GM18507 (cell line): ENCODE measurements at places on chromosomes 2 and 18.

GRCh38 chr2:187529977-187530721, 24.1 kb downstream of the TFPI start:
- no peak for DNase-seq

GRCh38 chr2:235514627-235515363, 21.0 kb downstream of the AGAP1 start:
- DNase-seq: no peak

DNA sequence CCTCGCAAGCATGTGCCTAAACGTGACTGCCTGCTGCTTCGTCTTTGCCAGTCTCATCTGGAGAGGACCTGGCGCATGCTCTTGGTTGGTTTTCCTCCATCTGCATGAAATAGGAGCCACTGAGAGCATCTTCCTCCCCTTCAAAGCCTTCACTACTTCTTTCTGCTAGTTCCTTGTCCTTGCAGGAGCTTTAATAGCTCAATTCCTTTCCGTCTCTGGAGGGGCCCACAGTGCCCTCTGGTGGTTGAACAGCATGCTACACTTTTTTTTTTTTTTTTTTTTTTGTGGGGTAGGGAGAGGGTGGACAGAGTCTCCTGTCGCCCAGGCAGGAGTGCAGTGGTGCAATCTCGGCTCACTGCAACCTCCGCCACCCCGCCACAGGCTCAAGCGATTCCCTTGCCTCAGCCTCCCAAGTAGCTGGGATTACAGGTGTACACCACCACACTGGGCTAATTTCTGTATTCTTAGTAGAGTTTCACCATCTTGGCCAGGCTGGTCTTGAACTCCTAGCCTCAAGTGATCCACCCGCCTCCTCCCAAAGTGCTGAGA, 59.6 kb downstream of the SP110 start:
- peak; percentile 46 for DNase-seq

GRCh38 chr2:119252186-119253113, 28.8 kb downstream of the STEAP3 start:
- no peak for DNase-seq

DNA sequence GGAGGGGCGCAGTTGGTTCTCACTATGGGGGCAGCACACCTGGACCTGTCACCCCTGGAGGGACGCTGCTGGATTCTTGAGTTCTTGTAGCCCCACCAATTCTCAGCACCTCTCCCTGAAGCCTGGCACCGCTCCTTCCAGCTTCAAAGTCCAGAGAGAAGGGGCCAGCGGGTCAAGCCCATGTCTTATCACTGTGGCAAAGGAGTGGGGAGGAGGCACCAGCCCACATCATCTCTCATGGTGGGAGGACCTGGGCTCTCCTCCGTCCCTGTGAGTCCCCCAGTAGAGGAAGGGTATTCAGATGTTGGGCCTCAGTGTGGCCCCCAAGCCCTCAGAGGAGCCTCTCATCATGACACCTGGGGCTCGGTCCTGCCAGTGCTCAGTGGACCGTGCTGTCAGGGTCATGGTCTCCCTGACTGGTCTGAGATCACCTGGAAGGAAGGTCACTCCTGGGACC, 67.4 kb downstream of the HS1BP3 start:
- DNase-seq: no peak

- no peak for DNase-seq
Measured at GRCh38 chr2:196925768-196926561, 542 bp downstream of the PGAP1 start.

- DNase-seq: no peak
Measured at GRCh38 chr2:164371916-164372315, 249.4 kb downstream of the GRB14 start.

GRCh38 chr2:69469375-69469774, 32.1 kb upstream of the NFU1 start:
- DNase-seq: no peak

GRCh38 chr2:70393881-70394280, 92.0 kb upstream of the FAM136A start:
- no peak for DNase-seq

DNA sequence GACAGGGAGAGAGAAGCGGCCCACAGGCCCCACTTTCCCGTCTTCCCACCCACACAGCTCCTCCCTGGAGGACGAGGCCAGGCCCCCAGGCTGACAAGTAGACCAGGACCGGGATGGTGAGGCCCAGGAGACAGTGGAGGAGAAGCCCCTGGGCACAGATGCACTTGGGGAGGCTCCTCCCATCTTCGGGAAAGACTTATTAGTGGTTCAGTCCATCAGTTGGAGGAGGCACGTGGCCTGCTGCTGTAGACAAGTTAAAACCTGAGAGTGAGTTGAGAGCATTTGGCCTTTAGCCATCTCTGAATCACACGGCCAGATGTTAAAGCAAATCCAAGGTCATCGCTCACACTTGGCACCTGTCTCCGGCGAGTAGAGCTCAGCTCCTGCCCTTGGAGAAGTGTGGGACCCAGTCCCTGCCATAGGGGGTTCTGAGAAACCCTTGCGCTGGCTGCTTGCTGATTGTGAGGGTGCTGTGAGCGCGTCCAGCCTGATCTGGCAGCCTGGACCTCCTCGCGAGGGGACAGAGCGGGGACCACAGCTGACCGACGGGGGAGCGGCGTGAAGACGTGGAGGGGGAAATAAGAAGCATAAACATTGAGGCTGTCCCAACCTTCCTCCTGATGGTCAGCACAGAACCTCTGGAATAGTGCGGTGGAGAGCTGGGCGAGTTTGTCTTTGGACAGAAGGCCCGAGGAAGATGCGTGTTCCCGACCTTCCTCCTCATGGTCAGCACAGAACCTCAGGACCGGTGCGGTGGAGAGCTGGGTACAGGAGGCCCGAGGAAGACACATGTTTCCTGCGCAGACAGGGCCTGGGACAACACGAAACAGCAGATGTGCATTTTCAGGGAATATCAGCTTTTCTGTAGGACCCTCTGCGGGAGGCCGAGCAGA, 24.7 kb upstream of the ALLC start:
- no peak for DNase-seq

DNA sequence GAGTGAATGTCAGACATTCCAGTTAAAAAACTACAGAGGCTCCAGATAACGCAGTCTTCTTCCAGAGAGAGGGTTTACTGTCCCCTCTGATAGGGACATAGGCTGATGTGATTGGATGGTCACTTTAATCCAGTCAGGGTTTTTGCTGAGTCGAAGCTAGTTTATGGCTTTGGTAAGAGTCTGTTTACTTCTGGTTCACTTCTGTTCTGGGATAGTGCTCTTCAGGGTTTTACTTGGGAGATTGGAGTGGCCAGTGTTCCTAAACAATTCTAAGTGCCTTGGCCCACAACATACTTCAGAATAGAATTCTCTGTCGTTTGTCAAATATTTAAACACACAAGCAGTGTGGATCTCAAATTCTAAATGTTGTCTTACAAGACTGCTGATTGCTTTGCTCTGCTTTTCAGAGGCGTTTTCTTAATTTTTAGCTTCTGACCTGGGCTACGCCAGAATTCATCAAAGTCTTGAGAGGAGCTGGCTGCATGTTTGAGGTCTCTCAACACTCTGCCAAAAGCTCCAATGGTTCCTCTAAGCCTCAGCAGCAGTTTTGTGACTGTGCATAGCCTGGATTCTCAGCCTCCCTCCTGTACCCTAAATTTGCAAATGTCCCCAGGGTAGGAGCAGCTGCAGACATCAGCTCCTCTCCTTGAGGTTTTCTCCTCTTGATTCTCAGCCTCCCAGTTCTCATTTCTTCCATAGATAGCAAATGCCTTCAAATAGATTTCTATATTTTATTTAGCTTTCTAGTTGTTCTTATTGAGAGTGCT, 105.8 kb downstream of the BABAM2 start:
- DNase-seq: no peak

DNA sequence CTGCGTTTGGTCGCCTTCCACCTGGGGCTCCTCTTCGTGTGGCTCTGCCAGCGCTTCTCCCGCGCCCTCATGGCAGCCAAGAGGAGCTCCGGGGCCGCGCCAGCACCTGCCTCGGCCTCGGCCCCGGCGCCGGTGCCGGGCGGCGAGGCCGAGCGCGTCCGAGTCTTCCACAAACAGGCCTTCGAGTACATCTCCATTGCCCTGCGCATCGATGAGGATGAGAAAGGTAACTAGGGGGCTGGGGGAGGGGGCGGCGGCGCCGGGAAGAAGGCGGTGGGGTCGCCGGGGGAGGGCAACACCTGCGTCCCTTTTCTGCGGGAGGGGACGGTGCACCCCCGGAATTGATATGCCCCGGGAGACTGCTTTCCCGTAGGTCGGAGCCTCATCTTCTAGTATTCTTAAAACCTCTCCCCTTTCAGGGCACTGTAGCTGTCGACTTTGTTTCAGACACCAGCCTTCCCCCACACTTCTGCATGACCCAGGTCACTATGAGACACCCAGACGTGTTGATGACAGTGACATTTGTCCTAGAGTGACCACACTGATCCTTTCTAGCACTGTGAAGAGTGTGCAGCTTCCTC, 755 bp downstream of the SPAST start:
- no peak for DNase-seq

DNA sequence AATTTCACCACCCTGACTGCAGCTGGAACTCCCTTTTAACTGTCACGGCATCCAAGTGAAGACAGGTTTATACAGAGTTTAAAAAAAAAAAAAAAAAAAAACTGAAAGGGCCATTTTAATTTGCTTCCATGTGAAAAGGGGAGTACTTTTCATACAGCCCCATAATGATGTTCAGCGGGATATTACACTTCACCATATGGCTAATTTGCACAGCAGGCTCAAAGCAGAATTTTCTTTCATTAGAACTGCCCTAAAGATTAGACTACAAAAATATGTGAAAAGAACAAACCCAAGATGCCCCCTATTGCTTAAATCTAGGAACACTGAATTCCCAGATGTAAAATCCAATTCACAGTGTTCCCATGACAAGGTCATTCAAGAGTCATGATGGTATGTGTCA, 301.8 kb downstream of the EXOC6B start:
- DNase-seq: no peak

GRCh38 chr2:14428056-14428455, 204.5 kb upstream of the LRATD1 start:
- DNase-seq: no peak

- DNase-seq: no peak
Measured at GRCh38 chr18:79457652-79458051, 61.9 kb downstream of the NFATC1 start.

GRCh38 chr2:205800773-205801172, 118.5 kb downstream of the NRP2 start:
- no peak for DNase-seq

DNA sequence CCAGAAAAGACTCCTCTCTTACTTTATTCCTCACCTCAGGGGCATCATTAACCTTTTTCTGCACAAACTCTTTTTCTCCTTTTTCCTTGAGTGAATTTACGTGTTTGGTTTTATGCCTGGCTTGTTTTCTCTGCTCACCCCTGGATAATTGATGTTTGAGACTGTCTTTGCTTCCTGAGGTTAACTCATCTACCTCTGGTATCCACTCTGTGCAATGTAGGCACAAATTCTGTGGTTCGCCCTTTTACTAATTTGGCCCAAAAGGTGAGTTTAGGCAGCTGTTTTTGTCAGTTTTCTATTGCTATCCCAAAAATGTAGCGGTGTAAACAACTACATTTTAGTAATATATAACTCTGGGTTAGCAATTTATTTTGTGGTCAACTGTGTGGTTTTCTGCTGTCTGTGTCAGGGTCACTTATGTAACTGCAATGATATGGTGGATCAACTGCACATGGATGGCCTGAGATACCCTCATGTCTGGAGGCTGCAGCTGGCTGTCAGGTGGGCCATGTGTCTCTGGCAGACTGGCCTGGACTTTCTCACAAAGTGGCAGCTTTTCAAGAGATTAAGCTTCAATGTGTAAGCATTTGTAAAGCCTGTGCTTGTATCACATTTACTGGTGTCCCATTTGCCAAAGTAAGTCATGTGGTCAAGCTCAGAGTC, 329.7 kb downstream of the FSIP2 start:
- DNase-seq: no peak

DNA sequence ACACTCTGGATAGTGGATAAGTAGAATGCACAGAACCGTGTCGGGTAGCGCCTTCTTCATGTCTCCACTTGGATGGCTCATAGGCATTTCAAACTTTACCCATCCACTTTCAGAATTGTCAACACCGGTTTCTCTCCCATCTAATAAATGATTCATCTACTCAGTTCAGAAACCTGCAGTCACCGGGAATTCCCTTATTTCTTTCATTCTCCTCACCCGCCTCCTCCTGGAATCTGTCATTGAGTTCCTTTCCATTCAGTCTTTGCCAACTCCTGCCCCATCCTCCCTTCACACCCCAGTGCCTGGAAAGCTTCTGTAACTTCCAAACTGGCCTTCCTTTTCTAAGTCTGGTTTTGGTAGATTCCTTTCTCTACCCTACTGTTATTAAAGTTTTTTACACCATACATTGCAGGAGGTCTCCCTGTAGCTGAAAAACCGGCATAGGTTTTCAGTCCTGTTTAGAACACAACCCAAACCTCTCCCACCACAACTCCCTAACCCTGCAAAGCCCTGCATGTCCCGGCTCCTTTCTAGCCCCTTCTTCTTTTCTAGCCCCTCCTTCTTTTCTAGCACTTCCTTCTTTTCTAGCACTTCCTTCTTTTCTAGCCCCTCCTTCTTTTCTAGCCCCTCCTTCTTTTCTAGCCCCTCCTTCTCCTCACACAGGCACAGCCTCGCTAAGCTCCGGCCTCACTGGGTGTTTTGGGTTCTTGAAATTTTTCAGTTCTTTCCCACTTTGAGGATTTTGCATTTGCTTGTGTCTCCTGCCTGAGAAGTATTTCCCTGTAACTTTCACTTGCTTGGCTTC, 133.9 kb upstream of the KLHL14 start:
- DNase-seq: no peak

DNA sequence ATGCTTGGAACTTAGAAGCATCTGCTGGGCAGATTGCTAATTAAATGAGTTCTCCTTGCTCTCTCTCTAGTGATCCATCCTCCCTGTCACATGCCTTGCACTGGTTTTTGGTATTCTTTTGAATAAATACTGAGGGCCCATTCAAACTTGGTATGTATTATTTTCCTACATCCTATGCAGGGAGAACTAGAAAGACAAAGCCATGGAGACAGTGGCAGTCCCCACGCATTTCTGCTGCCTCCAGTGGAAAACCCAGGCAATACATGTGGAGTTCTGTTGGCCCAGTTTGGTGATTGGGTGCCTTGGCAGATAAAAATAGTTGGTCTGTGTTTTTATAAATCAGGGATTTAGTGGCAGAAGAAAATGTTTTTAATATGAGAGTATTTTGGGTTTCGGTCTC, 68.7 kb downstream of the DIS3L2 start:
- DNase-seq: no peak

DNA sequence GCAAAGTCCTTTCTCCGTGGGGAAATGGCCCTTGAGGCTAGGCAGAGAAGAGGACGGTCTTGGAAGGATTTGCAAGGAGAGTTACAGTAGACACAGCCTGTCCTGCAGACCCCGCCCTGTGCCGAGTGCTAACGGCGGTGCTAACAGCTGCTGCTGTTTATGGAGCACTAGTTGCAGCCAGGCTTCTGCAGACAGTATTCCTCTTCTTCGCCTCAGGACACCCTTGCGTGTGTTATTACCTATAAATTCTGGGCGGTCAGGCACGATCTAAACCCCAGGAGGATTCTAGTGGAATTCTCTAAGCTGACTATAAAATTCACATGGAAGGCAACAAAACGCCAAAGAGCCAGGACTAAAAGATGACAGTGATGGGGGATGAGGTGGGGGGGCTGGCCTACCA, 139.8 kb downstream of the GLI2 start:
- no peak for DNase-seq
